ENCODE measurements at places on chromosomes 13 and 19.

- peak; percentile 67 for DNase-seq
Observed at GRCh38 chr19:43519436-43520088, 7.4 kb downstream of the ETHE1 start.

DNA sequence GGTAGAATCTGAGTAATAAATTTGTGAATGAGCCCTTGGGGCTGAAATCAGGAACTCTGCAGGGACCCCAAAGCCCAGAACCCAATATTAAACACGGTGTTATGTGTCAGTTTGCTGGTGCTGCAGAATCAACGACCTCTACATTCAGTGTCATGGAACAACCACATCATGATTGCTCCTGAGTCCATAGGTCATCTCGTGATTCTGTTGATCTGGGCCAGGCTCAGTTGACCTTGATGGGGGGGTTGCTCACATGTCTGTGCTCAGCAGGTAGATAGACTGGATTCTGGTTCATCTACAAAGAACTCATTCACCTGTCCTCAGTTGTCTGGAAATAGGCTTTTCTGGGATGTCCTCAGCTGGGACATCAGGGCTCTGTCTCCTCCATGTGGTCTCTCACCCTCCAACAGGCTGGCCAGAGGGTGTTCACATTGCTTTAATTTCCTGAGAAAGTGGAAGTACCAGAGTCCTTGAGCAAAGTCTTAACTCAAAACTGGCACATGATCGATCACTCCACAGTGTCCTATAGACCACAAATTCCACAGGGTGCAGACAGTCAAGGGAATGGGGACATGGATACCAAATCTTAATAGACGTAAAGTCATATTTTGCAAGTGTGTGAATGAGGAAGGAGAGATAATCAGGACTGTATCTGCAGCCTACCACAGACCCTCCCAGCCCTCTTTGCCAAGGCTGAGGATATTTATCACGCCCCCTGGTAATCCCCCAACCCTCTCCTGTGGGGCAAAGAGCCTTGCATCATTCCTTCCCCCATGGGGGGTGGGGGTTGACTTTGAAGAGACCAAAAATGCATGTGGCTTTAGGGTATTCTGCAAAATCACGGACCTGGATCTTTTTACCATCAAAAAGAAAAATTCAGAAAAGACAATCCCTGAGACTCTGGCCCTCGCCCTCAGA, 39.3 kb upstream of the IGFL1 start:
- no peak for DNase-seq

- no peak for DNase-seq
Observed at GRCh38 chr19:29260477-29261317, 47.7 kb upstream of the UQCRFS1 start.

- peak; percentile 33 for DNase-seq
Observed at GRCh38 chr19:49056101-49056901, 1.2 kb downstream of the CGB7 start.

- no peak for DNase-seq
Observed at GRCh38 chr13:99517577-99517976, 16.3 kb downstream of the TM9SF2 start.

DNA sequence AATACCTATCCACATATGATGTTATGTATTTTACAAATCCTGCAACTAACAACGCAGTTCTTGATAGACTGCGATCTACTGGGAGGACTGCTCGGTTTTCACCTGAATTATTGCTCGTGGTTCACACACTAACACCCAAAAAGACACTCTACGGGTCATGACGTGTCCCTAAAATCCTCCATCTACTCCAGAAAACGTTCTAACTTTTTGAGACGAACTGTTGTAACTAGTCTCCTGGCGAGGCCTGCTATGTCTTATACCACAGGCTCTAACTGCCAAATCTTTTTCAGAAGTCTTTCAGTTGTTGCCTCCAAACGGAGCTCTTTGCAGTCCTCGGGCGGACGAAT, 108.2 kb downstream of the KCNRG start:
- no peak for DNase-seq

- DNase-seq = no peak
Observed at GRCh38 chr13:94079876-94080275, 399.6 kb downstream of the DCT start.

DNA sequence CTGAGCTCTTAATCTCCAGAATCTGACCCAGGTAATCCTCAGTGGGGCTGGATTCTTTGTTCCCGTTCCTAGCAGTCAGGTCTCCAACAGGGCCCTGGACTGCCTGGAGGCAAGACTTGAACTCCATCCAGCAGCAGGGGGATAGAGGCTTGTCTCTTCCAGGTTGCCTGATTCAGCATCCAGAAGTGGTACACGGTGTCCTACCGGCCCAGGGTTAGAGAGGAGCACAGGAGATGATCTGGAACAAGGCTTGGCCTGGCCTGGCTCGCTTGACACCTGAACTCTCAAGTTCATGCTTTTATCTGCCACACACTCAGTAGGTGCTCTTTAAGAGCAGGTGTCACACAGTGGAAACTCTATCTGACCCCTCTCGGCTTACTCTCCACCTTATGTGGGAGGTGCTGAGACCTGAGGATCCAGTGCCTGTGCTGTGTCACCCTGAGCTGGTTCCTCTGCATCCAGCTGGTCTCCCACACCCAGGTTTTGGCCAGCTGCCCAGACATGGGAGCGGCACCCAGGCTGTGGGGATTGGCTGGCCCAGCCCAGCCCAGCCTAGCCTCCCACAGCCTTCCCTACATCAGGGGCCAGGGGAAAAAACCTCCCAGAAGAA, at the start of gene CYP4F3:
CYP4F3 (plus strand) TSS at position 604 of the 610 bp plus-strand sequence. CDS start 519 bp downstream, outside the sequence.
- no peak for DNase-seq

DNA sequence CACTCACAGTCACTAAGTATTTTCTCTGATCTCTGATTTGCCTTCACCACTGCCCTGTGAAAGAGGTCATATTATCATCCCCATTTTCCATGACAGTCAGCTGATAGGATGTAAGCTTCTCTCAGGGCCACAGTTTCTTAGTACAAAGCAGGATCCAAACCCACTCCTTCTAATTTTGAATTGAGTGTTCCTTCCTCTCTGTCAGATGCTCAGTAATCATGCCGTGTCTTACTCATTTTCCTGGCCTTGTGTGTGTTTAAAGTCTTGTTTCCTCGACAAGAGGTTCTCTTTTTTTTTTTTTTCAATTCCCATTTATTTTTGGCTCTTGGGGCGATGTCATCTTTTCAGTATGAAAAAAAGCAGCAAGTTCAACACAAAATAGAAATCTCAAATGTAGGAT, 72.3 kb downstream of the NAA16 start:
- no peak for DNase-seq

Measured in activated T-helper 1 cell treated with Interleukin-2 at 50 U/mL for 16 hours (primary cell).